ENCODE measurements at places on chromosomes 2 and 18.

- DNase-seq: no peak
Measured at GRCh38 chr18:58754544-58755068, 83.3 kb downstream of the MALT1 start.

DNA sequence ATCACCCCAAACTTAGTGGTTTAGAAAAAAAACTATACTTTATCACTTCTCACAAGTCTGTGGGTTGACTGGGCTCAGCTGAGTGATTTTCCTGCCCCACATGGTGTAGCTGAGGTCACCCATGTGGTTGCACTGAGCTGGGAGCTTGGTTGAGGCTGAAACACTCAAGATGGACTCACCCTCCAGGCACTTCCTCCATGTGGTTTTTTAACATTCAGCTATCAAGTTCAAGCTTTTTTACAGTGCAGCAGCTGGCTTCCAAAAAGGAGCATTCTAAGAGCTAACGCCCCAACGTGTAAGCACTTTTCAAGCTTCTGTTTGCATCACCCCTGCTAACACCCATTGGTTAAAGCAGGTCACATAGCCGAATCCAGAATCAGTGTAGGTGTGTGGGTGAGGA, 105.9 kb upstream of the CREB1 start:
- DNase-seq: no peak

- no peak for DNase-seq
Measured at GRCh38 chr2:23385748-23386338, 864 bp downstream of the KLHL29 start.

- no peak for DNase-seq
Measured at GRCh38 chr2:120892271-120892966, 156.8 kb downstream of the GLI2 start.

Measured in NCI-H748 treated with DMSO at 0.1 percent for 48 hours (cell line).